Small intestine (tissue), 16 donors: ENCODE measurements at places on chromosomes 6 and 20.

GRCh38 chr6:111626441-111626840 is 20.8 kb upstream of the TRAF3IP2 start:
- DNase-seq: no peak

DNA sequence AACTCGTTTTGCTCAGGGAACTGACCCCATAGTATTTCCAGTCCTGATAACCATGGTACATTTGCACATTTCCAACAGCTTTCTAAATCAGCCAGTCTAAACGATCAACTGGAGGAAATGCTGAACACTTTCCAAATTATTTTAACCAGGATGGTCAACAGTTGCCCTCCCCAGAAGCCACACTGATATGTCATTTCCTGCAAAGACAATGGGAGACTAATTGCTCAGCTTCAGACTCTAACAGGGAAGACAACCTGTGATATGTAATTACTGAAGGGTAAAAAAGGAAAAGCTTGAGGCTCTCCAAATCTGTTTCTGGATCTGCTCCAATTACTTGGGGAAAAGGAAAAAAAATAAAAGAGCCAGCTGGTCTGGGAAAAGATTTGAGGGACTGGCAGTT is 88.8 kb downstream of the FYN start:
- DNase-seq: no peak

DNA sequence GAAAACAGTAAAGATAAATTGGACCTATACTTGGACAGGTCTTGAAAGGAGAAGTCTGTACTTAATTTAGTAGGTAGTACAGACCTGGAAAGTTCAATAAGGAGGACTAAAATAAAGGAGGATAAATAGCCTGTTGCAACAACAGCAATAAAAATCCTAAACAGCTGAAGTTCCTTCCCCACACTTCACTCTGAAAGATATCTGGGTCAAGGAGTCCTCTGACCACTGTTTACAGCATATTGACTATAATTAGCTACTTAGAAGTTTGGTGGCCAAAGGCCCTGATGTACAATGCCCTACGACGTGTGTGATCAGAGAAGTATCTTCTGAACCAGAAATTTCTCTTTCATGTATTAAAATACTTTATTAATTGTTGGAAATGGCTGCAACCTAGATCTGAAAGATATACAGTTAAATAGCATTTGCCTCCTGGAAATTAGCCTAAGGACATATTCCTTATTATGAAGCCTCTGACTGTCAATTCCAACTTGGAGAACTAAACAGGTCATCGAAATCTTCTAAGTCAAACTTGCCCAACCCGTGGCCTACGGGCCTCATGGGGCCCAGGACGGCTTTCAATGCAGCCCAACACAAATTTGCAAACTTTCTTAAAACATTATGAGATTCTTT is 82.8 kb downstream of the KIF13A start:
- DNase-seq: no peak

GRCh38 chr6:3319610-3320200 is 61.0 kb downstream of the PSMG4 start:
- no peak for DNase-seq

DNA sequence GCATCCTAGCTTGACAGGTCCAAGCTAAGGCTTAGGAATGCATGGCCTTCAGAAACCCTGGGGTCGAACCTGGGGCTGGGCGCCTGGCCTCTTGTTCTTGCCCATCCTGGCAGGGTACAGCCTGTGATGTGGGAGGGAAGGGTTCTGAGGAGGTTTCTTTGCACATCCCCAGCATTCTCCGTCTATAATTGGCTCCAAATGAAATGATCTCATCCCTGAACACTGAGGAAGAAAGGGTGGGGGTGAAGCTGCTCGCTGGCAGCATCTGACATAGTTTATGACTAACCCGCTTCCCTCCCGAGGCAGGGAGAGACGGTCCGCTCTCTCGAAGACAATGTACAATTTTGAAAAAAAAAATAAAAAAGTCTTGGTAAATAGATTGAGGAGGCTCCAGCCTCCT is 67.1 kb upstream of the ZNFX1 start:
- DNase-seq: peak; percentile 33

- no peak for DNase-seq
Measured at GRCh38 chr20:32513031-32513866, 71.9 kb downstream of the NOL4L start.

GRCh38 chr20:32779500-32780211 is 17.5 kb downstream of the DNMT3B start:
- DNase-seq: no peak

- DNase-seq: peak; percentile 98
Measured at GRCh38 chr6:109095036-109095834, at the start of gene CEP57L1. Gene CEP57L1, plus strand, starts transcription at chr6:109095507. Its CDS starts 49,715 bp downstream, at chr6:109145222.

GRCh38 chr6:105641504-105641903 is 238.6 kb upstream of the PREP start:
- no peak for DNase-seq

GRCh38 chr20:32436968-32437367 is 78.8 kb downstream of the ASXL1 start:
- no peak for DNase-seq

DNA sequence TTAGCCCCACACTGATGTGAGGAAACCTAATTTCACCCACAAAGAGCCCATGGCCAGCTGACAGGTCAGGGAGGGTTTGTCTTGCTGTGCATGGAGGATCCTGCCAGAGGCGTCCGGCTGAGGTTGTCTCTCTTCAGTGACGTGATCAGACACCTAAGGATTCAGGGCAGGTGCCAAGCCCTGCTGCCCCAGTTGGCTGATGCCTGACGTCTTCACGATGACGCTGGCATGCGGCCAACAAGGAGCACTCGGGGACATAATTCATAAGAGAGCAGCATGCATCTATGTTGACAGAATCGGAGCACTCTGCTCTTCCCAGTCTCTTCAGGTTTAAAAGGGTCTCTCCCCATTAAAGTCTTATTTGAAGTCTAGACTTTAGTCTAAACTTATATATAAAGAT is 47.8 kb downstream of the PSMB1 start:
- DNase-seq: no peak

DNA sequence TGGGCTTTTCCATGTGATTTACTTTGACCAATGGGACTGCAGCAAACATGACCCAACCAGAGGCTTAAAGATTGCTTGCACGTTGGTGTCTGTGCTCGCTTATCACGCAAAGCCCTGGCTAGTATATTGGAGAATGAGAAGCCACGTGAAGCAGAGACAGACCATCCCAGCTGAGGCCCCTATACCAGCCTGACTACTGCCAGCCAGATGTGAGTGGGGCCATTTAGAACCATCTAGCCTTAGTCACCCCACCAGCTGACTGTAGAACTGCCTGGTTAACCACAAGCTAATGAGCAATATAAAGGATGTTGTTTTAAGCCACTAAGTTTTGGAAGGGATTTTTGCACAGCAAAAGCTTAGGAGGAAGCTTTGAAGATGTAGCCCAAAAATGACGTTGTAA is 74.5 kb downstream of the MACROD2 start:
- DNase-seq: no peak

DNA sequence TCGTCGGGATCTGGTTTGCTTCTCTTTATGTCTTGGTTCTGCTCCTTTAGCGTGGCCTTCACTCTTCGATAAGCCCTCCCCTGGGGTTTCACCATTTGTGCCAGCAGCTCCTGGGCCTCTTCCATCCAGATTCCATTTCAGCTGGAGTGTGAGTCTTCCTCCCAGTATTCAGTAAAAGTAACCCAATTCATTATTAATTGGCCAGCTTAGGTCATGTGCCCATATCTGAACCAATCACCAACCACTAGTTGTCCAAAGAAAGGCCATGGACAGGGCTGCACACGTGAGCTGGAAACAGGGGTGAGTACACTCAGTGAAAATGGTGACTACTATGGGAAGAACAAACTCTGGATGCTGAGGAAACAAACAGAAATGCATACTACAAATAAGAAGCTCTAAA is 2.8 kb upstream of the DOK5 start:
- DNase-seq: no peak

GRCh38 chr20:58618351-58619076 is 32.6 kb upstream of the STX16 start:
- no peak for DNase-seq

GRCh38 chr20:44997668-44998067 is 31.4 kb downstream of the STK4 start:
- no peak for DNase-seq

DNA sequence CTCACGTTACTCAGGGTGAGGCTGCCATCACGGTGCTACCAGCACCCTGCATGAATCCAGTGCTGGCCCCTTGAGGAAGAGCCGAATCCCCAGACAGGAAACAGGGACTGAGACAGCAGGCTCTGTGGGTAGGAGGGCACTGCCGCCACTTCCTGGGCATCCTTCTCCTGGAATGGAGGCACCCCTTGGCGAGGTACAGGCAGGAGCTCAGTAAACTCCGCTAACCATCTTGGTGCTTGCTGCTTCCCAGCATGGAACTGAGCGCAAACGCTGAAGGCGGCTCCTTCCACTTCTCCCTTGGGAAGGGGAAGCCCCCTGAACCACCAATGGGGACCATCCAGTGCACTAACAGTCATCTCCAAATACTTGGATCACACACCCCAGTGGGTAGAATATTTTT is 13.5 kb upstream of the CCDC167 start:
- no peak for DNase-seq

DNA sequence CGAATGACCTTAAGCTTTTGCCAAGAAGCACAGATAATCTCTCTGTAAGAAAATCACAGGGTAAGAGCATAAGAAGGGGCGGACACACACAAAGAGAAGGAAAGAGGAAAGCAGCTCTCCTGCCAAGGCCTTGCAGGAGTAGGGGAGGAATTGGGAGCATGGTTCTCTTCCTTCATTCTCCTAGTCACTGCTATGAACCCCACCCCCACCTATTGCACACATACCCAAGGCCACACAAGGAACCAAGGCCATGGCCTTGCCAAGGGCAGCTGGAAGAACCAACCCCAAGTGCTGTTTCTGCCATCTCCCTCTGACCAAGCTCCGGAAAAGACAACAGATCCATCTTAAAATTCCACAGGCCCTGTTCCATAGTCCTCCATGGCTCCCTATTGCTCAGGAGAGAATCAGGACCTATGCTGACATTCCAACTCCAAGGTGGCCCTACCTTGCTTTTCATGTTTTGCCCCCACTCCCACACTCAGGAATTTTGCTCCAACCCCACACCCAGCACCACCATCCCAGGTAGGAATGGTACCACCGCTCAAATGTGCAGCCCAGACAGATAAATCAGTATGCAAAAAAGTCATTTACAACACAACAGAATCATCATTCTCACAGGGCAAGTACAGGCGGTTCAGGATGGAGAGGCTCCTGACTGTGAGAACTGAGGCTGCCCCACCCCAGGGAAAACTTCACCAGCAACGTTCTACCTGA is 31.3 kb downstream of the TRAM2 start:
- DNase-seq: no peak

GRCh38 chr6:147054871-147055270 is 149.3 kb upstream of the STXBP5 start:
- DNase-seq: no peak

GRCh38 chr6:157943964-157944283 is 37.7 kb upstream of the SYNJ2 start:
- no peak for DNase-seq

- DNase-seq: no peak
Measured at GRCh38 chr6:42715871-42716270, 6.5 kb downstream of the PRPH2 start.

- DNase-seq: no peak
Measured at GRCh38 chr6:110484321-110484720, 7.9 kb upstream of the SLC22A16 start.

GRCh38 chr6:113876695-113877094 is 19.6 kb downstream of the MARCKS start:
- no peak for DNase-seq

- no peak for DNase-seq
Measured at GRCh38 chr6:43016176-43016942, 2.3 kb downstream of the KLHDC3 start.

- no peak for DNase-seq
Measured at GRCh38 chr6:143058987-143059386, 1.7 kb upstream of the AIG1 start.

GRCh38 chr6:111980143-111980542 is 73.8 kb upstream of the CCN6 start:
- no peak for DNase-seq

GRCh38 chr6:53378208-53378607 is 29.5 kb upstream of the ELOVL5 start:
- DNase-seq: no peak

- peak; percentile 21 for DNase-seq
Measured at GRCh38 chr20:45100563-45101245, at the start of gene KCNS1. Gene KCNS1, minus strand, starts transcription at chr20:45101127. Its CDS starts 1,891 bp downstream, at chr20:45099236.

DNA sequence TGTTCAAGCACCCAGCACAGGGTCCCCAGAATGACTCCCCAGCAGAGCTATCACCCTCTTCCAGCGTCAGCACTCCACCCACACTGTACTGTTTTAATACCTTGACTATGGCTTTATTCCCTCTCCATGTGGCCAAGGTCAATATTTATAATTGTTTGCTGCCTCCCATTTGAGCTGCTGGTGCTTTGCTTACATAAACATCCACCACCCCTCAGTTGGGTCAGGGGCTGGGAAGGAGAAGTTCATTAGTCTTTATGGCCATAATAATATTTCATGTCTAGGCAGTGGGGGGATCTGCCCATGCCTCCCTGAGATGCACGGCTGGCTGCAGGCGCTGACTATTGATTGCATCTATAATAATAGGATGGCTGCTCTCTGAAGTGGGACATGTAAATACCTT is 41.8 kb upstream of the SAYSD1 start:
- no peak for DNase-seq

- DNase-seq: no peak
Measured at GRCh38 chr6:142302421-142303175, 791 bp downstream of the ADGRG6 start.

GRCh38 chr20:11687546-11688292 is 230.0 kb upstream of the BTBD3 start:
- DNase-seq: peak; percentile 41

- no peak for DNase-seq
Measured at GRCh38 chr20:25369971-25370370, 20.7 kb downstream of the ABHD12 start.

DNA sequence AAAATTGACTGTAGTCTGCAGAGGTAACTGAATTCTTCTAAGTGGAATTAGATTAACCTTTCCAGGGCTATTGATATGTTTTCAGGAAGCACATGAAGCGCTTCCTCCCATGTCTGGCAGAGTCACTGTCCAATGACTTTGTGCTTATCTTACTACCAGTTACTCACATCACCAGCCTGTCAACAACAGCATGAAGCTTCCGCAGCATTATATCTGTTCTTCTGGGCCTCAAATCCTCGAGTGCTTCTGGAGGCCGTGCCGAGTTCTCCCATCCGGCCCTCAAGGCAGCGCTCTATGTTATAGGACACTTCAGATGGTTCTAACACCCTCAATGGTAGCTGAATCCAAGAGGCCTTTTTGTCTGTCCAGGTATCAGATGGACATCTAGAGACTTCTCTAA is 33.2 kb downstream of the PSMG4 start:
- DNase-seq: no peak

- no peak for DNase-seq
Measured at GRCh38 chr20:47741669-47742608, 43.3 kb downstream of the SULF2 start.

DNA sequence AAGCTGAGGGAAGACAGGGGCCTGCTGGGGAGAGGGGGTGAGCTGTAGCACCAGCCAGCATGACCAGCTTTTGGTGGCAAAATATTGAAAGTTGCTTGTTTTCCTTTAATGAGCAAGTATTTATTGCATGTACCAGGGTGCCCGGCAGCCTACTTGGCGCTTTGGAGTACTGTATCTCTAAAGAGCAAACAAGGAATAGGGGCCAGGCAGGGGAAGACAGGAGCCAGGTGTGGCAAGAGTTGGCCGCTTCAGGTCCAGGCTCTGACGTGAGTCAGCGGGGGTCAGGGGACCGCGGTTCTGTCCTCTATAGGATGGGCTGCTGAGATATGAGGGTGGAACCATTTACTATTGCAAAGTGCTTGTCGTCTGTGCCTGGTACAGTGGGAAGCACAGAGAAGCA is 63.1 kb downstream of the PSMG4 start:
- DNase-seq: no peak
